ENCODE measurements at places on chromosomes 4 and X.

DNA sequence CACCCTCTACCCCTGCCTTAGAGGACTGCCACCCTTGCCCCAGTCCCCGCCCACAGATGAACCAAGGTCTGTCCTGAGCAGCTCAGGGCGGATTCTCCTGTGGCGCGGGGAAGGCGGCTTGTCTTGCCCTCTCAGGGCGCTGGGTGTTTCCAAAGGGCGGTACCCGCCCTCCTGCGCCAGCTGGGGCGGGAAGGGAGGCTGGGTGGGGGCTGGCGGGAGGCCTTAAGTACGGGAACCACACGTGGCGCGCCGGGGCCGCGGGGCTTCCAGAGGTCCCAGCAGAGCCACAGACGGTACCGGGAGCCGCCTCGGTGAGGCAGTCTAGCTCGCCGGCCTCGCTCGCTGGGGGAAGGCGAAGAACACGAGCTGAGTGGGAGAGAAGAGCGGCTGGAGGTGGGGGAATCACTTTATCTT is 361.1 kb downstream of the MID1IP1 start:
- DNase-seq = no peak

- DNase-seq = no peak
Measured at GRCh38 chr4:148704291-148704690, 262.1 kb upstream of the NR3C2 start.

DNA sequence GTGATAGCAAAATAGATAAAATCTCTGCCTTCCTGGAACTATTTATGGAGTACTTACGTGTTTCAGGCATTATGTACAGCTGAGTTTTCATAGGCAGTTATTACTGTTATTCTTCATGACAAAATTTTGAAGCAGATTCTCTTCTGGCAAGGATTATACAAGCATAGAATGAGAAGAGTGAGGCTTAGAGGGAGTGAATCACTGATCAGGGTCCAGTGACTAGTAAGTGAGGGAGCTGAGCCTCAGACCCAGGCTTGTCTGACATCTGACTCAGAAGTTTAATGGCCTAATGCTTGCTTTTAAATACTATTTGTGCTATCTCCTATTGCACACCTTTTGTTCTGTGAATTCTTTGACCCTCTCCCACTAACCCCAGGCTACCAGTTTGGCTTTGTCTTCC is 110.6 kb downstream of the DTHD1 start:
- DNase-seq = no peak

DNA sequence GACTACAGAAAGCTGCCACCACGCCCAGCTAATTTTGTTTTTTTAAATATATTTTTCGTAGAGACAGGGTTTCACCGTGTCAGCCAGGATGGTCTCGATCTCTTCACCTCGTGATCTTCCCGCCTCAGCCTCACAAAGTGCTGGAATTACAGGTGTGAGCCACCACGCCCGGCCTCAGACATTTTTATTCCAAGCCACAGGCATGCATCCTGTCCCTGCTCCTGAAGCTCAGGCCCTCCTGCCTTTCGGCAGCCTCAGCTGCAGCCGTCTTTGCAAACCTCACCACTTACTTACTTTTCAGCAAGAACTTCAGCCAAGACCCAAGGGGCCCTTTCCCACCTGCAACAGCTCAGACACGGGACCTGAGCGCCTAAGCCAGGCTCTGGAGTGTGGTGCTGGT is 26.0 kb downstream of the FAM53A start:
- DNase-seq = no peak

DNA sequence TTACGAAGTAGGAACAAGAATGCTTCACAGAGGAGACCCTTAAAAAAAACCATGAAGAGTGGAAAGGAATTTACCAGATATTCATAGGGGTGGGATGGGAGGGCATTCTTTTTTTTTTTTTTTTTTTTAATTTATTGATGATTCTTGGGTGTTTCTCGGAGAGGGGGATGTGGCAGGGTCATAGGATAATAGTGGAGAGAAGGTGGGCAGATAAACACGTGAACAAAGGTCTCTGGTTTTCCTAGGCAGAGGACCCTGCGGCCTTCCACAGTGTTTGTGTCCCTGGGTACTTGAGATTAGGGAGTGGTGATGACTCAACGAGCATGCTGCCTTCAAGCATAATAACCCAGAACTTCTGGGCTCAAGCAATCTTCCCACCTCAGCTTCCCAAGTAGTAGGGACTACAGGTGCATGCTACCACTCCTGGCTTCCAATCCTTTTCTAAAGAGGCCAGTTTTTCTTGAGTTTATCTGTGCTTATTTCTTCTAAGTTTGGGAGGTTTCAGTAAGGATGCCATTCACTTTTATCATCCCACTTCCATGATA is 65.9 kb upstream of the OGT start:
- DNase-seq = no peak

DNA sequence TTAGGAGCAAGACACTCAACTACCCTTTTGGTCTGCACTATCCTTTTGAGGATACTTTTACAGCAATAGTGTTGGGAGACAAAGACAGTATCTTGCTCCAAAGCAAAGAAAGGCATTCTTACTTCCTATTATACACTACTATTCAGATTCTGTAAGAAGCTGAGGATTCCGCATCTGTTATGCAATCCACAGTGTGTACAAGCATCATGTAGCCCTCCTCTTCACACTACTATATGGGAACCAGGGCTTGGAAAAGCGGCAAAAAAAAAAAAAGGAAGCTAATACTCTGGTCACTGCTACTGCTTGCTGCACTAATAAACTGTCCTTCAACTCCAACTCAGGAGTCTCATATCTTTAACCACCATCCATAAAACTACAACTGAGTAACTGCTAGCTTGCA is 59.1 kb downstream of the FBXW7 start:
- DNase-seq = no peak

GRCh38 chr4:144910723-144911122 is 187.3 kb downstream of the ANAPC10 start:
- DNase-seq = no peak

- no peak for DNase-seq
Measured at GRCh38 chrX:109760209-109760921, 27.3 kb upstream of the ACSL4 start.

DNA sequence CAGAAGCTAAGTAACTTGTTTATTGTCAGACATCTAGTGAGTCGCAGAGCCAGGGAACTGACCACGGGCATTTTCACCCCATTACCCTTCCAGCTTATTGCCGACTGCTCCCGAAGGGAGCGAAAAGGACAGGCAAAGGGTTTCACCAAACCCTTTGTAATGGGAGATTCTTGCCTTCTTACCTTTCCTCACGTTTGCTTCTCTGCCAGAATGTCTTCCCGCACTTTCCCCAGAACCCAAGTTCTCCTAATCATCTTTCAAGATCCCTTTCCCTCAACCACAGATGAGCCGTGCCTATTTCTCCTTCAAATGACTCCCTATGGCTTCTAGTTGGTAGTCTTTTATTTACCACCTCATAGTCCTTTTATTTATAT is 520 bp upstream of the SRP72 start:
- no peak for DNase-seq

DNA sequence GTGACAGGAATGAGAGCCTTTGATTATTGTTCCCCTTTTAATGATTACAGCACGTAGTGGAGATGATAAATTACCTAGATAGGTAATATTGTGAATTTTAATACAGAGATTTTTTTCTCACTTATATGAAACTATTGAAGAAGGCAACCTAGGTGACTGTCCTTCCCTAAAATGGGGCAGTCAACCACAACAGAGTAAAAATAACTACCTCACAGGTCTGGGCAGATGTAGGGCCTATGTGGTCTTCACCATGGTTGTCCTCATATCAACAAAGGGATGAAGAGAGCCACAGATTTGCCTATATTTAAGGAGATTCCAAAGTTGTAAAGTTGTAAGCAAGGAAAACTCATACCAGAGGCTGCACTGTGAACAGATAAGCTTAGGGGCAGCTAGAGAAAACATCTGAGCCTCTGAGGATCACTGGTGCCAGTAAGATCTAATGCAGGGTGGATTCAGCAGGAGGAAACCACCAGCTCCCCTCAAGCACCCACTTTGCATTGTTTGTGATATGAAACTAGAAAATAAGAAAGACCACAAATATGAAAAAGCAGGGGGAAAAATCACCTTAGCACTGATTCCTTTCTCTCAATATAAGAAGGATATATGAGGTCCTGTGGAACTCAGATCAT is 547.9 kb upstream of the GALNTL6 start:
- DNase-seq = no peak

DNA sequence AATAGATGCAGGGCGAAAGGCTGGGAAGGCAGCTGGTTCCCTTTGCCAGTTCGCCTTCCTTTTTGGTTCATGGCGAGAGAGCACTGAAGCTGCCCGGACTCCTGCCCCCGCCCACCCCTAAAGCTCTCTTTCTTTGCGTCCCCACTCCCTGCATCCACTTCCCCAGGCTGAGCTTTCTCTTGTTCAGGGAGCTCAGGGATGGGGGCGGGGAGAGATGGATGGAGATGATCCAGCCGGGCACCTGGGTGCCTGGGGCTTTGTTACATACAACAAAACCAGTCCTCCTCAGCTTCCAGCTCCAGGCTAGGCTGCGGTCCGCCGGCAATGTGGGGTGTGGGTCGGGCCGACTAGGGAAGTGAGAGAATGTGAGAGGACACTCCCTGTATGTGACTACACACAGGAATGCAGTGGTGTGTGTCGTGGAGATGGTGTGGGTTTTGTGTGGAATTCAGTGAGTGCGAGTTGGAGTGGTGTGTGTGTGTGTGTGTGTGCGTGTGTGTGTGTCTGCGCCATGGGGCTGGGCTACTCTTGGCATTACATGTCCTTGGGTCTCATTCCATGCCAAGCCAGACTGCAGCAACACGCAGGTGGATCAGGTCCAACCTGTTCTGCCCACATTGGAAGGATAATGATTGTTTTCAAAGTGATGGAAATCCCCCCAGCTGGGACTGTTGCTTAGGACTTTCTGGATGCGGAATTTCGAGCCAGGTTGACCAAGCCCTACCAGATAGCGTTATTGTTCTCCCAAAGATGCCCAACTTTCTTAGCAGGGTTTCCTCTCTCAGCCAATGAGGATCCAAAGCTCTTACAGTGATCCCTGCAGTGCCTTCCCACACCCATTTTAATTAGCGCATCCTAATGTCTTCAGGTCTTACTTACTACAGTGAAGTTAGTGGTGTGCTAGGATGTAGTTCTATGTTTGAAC is 149.4 kb upstream of the CHRDL1 start:
- no peak for DNase-seq

GRCh38 chr4:137896221-137896737 is 345.9 kb downstream of the SLC7A11 start:
- DNase-seq = no peak

- no peak for DNase-seq
Measured at GRCh38 chr4:144715230-144715629, 69.3 kb downstream of the HHIP start.

DNA sequence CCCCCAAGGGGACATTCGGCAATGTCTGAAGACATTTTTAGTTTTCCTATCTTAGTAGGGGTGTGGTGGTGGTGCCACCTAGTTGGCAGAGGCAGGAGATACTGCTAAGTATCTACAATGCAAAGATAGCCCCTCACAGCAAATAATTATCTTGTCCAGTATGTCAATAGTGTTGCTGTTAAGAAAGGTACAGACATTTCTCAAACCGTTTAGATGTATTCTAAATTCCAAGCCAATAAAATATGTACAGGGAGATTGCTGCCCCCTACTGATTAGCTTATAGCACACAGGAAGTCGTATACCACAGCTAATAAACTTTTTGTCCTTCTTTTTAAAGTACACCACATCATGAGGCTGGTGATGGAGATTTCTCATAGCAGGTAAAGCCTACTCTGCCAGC is 260.5 kb downstream of the TMA16 start:
- no peak for DNase-seq

- no peak for DNase-seq
Measured at GRCh38 chr4:56698329-56698728, 17.2 kb upstream of the HOPX start.

GRCh38 chr4:70197842-70198241 is 2.3 kb downstream of the ODAM start:
- no peak for DNase-seq

DNA sequence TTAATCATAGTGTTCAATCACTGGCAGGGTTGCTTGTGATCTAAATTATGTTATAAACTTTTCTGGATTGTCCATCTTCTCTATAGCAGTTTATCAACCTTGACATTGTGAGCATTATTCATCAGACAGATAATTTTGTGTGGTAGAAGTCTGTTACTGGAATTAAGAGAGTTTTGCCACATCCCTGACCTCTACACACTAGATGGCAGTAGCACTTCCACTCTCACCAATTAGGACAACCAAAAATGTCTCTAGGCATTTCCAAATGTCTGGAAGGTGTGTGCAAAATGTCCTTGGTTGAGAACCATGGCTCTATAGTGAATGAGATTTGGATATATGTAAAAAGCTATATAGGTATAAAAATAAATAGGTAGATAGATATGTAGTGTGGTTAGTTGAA is 324.1 kb upstream of the FAM47C start:
- DNase-seq = no peak

DNA sequence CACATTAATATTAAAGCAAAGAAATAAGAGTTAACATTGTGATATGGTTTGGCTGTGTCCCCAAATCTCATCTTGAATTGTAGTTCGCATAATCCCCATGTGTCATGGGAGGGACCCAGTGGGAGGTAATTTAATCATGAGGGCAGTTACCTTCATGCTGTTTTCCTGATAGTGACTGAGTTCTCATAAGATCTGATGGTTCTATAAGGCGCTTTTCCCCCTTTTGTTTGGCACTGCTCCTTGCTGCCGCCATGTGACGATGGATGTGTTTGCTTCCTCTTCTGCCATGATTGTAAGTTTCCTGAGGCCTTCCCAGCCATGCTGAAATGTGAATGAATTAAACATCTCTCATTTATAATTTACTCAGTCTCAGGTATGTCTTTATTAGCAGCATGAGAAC is 153.8 kb upstream of the GALNT7 start:
- no peak for DNase-seq

DNA sequence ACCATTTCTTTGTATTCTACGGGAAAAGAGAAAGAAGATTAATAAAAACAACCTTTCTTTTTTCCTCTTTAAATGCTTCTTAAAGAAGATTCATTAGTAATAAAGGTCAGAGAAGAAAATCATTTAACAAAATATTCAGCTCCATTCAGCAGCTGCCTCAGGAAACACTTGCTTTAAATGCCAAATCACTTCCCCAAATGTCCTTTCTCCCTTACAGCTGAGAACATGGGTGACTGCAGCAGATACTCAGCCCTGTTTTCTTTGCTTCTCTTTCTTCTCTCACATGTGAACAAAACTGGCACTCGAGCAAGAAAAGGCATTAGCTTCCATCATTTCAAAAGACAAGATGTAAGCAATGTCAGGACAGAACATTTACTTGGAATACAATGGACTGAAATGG is 120.2 kb downstream of the INPP4B start:
- no peak for DNase-seq

DNA sequence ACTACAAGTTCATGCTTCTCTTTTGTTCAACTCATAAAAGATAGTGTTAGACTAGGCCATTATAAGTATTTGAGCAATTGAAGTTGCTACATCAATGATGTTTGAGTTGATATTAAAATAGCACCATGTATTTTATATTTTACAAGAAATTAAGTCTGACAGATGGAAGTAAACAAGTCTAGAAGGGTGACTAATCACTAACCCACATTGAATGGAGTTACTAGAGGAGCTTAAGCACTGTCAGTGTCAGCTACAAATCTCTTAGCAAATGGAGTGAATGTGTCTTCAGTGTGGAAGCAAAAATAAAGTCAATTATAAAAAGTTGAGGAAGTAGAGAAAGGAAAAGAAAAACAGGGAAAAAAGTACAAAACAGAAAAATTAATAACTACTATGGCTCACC is 592.5 kb downstream of the PCDH18 start:
- no peak for DNase-seq
